ENCODE measurements at places on chromosomes 12 and 14.

DNA sequence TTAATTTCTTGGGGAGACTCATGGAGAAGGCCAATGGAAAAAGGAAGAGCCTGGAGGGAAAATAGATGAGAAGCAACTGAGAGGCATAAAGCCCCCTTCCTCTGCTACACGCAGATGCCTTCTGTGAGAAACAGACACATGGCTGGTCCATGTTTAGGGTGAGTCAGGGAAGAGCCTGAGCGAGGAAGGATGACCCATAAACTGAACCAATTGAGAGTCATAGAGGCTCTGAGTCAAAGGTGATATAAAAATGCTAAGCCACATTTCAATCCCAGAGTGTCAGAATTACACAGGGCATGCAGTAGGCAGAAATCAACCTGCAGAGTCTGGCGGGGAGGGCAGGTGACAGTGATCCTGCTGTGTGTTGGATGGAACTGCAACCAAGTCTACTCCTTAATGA lies 30.1 kb upstream of the NEDD1 start:
- no peak for DNase-seq

DNA sequence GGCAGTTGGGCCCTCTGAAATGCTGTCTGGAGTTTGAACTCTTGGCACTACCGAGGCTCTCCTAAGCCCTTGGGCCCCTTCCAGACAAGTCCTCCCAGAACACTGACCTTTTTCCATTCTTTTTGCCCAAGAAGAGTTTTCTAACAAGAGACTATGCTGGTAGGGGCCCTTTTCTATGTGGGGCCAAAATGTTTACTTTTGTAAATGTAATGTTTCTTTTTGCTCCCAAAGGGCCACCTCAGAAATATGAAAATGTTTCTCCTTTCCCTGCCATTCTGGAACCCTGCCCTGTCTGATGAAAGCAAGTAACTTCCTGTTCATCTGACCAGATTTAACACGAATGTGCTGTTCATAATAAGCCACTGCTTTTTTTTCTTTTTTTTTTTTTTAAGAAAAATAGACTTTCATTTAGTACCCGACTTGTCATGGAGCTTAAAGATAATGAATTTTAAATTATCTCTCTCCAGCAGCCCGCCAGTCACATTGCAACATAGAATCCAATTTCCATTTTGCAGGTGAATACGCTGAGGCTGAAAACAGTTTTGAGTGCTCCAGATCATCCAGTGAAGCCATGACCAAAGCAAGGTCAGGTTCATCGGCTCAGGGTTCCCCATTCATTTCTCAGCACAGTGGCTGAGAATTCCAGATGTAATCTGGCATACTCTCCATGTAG lies 169.9 kb downstream of the DPF3 start:
- no peak for DNase-seq

- DNase-seq = no peak
Observed at GRCh38 chr14:77923131-77923936, 123.4 kb downstream of the ADCK1 start.

GRCh38 chr14:78968265-78968664 lies 798.1 kb downstream of the NRXN3 start:
- no peak for DNase-seq

- DNase-seq = peak; percentile 68
Observed at GRCh38 chr12:46516933-46517578, 144.5 kb upstream of the SLC38A2 start.

- no peak for DNase-seq
Observed at GRCh38 chr12:868722-869121, 80.8 kb downstream of the RAD52 start.

- peak; percentile 21 for DNase-seq
Observed at GRCh38 chr14:94135476-94135875, 6.1 kb upstream of the IFI27L2 start.

- DNase-seq = no peak
Observed at GRCh38 chr12:73136386-73136785, 864.2 kb downstream of the TRHDE start.

GRCh38 chr14:34713681-34714319 lies 593 bp downstream of the CFL2 start:
- DNase-seq = no peak

GRCh38 chr14:22549981-22550673 lies 38.9 kb downstream of the DAD1 start:
- DNase-seq = peak; percentile 86

GRCh38 chr12:112539221-112539620 lies 120.5 kb downstream of the PTPN11 start:
- DNase-seq = no peak

DNA sequence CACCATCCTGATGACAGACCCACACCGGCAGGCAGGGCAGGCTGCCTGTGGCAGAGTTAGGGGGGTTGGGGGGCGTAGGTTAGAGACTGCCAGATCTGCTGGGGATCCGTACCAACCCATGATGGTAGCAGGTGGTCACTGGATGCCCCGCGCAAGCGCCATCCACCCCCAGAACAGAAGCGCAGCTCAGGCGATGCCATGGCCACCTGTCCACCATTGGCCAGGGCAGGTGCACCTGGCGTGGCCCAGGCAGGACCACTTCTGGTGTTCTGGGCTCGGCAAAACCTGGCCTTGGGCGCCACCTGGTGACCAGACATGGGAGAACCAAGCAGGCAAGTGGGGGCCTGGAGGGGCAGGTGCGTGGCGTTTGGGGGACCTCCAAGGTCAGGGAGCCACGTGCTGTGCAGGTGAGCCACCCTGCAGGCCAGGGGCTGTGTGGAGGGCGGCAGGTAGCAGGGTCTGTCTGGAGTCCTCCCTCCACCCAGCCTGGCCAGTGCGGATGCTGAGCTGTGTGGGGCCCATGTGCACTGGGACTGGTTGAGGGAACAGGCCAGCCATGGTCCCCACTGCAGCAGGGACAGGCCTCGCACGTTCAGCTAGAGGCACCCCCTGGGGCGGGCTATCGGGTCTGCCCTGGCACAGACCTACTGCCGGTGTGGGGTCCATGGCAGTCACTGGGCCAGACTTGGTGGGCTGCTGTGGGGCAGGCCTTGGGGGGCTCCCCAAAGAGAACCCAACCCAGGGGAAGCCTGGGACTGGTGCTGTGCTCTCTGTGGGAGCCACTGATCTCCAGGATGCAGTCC lies 15.6 kb downstream of the BAG5 start:
- DNase-seq = peak; percentile 93

GRCh38 chr12:116861320-116861719 lies 19.9 kb downstream of the HRK start:
- DNase-seq = peak; percentile 61

GRCh38 chr14:43361751-43362150 lies 1145.3 kb downstream of the FSCB start:
- no peak for DNase-seq

- no peak for DNase-seq
Observed at GRCh38 chr12:130715150-130715997, 725 bp downstream of the RIMBP2 start.

DNA sequence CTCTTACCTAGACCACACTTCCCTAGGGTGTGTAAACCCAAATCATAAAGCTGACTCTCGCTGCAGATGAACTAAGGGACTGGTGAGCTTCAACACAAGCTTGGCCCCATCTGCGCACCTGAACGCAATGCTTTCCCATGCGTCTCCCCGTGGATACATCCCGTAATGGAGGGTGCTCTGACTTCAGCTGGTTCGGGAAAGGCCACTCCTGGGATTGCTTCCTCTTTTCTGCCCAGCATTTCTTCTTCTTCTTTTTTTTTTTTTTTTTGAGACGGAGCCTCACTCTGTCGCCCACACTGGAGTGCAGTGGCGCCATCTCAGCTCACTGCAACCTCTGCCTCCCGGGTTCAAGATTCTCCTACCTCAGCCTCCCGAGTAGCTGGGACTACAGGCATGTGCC lies 27.7 kb upstream of the ETFBKMT start:
- no peak for DNase-seq

- DNase-seq = no peak
Observed at GRCh38 chr12:89721291-89721987, 12.8 kb upstream of the ATP2B1 start.

DNA sequence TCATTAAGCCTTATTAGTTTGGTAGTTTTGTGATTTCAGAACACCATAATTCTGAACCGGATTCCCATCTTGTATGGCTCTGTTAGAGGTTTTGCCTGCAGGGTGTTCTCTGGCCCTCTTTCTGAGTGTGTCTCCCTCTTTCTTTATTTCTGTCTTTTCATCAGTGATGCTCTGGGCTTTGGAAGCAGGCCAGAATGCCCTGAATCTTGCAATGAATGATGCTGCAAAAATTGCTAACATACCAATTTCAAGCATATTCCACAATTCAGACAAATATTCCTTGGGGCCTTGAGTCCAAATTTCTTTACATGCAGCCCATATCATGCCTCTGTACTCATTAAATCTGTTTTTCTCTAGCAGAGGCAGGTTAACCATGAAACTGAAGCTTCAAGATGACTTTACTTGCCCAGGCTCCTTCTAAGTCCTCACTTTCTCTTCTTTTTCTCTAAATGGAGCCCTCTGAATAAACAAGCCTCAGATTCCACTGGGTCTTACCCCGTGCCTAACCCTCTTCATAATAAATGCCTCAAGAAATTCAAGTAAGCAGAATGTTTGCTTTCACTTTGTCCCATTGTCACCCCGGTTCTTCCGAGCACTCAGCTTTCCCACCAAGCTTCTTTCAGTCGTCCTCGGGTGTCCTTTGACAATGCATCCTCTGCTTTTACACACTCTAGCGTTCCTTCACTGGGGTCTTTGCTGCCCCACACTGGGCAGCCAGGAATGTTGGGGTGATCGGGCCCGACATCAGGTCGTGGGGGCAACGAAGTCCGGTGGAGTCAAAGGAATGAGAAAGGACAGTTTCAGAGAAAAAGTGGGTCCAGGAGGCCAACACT lies 78.8 kb upstream of the SLC38A4 start:
- no peak for DNase-seq

DNA sequence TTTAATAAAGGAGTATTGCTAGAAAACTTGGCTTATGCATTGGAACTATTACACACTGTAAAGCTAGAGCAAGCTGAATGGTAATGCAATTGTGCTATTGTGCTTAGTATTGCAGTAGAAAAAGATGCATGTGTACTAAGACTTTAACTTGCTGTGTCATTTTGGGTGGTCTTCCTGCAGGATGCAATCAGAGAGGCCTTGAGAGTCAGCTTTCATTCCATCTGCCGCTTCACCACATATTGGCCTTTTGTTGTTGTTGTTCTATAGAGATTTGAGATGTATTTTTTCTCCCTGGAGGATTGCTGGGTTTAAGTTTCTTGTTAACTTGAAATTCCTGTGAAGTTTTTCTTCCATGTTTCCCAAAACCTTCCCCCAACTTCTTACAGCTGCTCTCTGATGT lies 449.7 kb downstream of the TMTC2 start:
- DNase-seq = no peak

- DNase-seq = no peak
Observed at GRCh38 chr12:122855928-122856831, 20.9 kb downstream of the HIP1R start.

DNA sequence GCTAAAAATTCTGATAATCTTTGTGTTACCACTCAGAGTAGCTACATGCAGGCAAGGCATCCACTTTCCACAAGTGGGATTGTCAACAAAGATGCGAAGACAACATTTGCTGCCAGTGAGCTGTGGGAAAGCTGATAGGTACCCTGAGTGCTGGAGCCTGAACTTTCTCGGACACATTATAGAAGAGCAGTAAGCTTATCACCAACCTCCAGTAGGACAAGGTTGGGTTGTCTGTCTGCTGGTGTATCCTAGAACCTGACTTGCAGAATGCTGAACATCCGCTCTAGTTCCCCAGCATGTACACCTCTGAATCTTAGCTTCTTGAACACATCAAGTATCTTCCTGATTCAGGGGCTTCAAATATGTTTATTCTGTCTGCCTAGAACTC lies 103.8 kb upstream of the PPM1H start:
- no peak for DNase-seq

DNA sequence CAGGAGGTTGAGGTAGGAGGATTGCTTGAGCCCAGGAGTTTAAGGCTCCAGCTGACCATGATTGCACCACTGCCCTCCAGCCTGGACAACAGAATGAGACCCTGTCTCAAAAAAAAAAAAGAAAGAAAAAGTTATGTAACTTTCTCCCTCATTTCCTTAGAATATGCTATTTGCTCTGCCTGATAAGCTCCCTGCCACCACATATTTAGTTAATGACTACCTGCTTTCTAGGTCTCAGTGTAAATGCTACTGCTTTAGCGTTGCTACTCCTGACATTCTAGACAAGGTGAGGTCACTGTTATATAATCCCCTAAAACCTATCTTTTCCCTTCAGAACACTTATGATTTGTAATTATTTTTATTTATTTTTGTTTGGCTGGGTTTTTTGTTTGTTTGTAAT lies 86.3 kb upstream of the AMN1 start:
- DNase-seq = no peak

DNA sequence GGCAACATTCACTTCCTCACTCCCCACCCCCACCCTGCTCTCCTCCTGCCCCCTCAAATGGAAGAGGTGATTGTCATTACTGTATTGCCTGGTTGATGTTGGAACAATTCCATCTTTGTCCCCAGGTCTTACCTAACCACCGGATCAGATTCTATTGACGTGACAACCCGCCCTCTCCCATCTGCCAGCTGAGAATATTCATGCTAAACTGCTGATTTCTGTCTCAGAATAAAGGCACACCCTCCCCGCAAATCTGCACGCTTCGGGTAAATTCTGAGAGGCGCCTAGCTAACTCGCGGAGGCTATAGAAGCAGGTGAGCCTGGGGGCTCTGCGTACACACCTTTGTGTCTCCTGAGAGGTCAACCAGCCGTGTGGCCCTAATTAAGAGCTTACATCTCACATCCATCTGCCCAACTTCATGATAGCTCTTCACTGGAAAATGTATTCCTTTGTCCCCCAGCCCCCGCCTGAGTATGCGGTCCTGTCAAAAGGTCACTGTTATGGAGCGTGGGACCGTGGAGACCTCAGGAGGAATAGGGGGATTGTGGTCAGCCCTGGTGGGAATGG lies 1054.3 kb downstream of the VRK1 start:
- DNase-seq = peak; percentile 37

DNA sequence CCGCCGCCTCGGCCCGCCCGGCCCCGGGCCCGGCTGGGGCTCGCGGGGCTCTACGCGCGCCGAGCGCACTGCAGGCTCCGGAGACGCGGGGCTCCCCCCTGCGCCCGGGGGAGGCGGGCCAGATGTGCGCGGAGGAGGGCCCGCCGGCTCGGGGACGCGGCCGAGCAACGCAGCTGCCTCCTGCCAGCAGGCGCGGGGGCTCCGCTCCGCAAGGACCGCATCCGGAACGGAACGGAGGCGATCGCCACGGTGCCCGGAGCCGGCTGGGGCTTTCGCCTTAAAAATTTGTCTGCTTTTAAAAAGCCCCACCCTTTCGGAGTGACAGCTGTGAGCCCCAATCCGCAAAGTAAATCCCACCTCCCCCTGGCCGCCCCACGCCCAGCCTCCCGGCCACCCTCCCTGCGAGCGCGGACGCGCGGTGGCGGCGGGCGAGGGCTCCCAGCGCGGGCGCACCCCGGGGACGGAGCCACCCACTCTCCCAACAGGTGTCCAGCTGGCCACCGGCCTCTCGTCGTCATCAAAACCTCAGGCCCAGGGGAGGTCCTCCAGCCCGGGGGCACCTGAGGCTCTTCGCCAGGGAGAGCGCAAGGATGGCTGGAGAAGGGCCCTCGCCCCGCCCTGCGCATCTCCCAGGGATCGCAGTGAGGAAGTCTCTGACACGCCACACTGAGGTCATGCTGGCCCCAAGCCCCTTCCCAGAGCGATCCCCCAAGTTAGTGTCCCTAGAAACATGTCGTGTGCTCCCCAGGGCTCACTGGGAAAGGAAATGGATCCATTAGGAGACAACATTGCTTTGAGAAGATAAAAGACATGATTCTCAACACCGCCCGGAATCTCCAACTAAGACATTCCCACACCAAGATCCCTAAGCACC lies at the start of gene TMEM132D:
TMEM132D (minus strand) TSS at position 70 of the 874 bp plus-strand sequence.
- DNase-seq = no peak

GRCh38 chr12:96472384-96472783 lies 17.0 kb upstream of the CFAP54 start:
- DNase-seq = no peak

- DNase-seq = no peak
Observed at GRCh38 chr14:59905188-59905587, 14.8 kb upstream of the LRRC9 start.
